ENCODE measurements at places on chromosomes 3 and 15.

- no peak for DNase-seq
These were observed 12.4 kb upstream of the ETV5 start for GRCh38 chr3:186121278-186121677.

DNA sequence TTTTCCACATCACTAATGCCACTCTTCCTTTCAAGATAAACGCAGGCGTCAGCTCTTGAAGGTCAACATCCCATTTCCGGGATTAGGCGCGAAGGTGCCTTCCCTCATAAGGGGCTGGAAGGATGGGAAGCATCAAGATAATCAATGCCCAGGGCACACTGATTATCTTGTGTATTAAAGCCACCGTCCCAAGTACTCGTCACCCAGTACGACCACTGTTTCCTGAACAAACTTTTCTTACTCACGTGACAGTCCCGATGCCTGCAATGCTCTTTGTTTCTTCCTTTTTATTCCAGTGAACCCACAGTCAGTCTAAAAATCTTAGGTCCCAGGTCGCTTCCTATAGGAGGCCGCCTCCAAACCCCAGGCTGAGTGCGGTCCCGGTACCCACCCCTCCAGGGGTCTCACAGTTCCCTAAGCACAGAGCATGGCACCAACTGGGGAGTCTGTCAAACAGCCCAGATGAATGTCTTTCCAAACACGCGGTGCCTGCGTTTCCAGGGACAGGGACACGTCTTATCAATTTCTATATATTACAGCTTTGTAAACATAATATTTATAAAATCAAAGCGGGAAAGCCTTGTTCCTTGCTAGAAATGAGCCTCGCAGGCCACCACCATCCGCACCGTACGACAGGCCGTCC, 589 bp downstream of the ANAPC13 start:
- peak; percentile 50 for DNase-seq

DNA sequence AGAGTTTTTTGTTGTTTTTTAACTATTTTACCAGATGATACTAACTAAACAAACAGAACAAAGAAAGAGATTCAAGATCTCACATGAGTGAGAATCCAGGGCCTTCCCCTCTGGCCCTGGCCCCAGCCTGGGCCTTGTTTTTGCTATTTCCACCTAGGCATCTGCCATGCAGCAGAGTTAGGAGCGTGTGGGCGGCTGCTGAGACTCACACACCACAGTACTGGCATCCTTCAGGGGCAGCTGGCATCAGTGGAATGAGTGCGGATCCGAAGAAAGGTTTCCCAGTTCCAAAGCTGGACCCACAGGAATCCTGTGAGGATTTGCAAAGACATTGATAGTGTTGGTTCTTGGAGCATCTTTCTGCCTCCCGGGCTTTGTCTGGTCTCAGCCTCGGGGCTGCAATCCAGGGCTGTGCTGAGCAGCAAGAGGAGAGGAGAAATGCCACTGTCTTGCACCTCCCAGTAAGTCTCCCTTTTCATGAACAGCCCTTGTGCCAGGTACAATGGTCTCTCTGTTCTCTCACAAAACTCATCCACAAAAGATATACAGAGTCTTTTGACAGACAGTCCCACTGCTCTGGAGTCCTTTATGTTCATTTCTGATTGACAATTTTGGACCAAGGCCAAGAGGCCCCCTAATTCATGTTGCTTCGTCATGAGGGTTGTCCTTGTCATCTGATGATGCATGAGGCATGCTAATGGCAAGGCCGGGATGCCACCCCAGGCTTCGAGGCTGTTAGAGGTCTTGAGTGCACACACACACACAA, 46.6 kb downstream of the APH1B start:
- no peak for DNase-seq

DNA sequence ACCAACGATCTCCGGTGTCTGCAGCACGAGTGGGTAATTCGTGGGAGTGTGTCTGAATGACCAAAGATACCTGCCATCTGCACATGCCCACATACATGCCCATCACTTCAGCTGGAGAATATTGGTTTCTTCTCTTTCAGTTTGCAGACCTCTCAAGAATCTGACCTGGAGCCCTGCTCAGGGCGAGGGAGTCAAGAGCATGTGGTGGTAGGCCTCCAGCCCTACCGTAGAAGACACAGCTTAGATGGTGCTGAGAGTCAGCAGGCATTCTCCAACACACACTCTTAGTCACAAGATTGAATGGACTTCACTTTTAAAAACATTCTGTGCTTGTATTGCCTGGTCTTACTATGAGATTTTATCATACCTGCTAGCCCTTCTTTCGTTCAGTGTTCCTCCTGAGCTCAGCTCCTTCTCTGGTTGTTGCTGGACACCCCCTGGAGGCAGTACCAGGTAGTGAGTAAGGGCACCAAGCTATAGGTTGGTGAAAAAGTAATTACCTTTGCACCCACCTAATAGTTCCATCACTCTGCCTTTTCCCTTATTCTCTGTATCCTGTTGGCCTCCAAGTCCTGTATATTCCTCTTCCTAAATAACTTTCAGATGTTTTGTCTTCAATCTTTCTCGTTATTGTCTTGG, 252.0 kb downstream of the CACNA2D3 start:
- DNase-seq, result peak; percentile 10

GRCh38 chr3:34276342-34276741, 477.9 kb downstream of the PDCD6IP start:
- DNase-seq, result no peak
